ENCODE measurements at places on chromosomes 3 and 15.

DNA sequence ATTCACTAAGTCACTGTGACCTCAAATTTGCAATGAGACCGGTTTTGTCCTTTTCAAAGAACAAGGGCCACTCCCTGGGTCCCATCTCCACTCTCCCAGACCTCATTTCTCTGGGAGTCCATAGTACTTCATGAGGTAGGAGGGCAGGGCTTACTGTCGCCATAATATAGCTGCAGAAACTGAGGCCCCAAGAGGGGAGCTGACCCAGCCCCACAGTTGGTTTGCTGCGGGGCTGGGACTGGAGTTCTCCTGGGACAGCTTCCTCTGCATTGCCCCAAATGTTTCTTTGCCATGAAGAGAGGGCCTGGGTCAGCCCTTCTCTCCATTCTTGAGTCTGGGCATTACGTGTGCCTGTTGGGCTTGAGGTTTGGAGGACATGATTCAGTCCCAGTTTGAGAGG lies 60.1 kb downstream of the ITGA11 start:
- no peak for DNase-seq

DNA sequence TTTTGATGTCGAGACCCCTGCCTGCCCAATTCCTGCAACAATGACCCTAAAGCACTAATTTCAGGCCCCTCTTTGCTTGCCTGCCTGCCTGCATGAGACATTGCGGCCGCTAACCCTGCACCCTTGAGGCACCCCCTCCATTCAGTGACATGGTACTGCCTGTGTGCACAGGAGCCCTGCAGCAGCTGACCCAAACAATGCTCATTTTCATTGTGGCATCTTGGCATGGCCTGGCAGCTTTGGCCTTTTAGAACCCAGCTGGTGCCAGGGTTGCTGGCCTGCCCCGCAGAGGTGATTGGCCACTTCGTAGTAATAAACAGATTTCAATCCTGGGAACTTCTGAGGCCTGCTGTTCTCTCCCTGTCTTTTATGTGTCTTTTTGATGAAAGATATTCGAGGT lies 33.8 kb downstream of the SLCO3A1 start:
- DNase-seq = no peak

DNA sequence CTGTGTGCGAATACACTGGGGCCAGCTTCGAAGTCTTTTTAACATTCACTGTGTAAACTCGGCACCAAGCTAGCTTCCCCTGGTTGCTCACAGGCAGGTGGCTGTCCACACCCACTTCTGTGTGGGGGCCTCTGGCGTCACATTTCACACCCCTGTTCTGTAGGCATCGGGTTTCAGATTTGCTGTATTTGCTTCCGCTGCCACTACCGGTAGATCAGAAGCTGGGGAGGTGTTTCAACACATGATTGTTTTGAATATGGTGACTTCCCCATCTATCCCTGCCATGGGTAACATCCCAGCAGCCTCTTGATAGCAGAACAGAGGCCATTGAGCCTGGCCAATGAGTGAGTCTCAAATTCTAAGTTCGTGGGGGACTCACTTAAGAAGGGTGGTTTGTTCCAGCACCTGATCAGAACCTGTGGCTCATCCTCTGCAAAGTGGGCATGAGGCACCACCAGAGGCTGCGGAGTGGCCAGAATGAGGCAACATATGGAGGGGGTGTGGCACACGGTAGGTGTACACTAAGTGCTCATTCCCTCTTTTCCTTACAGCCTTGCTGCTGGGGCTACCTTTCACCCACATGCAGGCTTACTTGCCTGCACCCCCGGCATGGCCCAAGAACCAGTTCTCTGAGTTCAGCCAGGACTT lies 61.5 kb downstream of the IQSEC1 start:
- peak; percentile 77 for DNase-seq

DNA sequence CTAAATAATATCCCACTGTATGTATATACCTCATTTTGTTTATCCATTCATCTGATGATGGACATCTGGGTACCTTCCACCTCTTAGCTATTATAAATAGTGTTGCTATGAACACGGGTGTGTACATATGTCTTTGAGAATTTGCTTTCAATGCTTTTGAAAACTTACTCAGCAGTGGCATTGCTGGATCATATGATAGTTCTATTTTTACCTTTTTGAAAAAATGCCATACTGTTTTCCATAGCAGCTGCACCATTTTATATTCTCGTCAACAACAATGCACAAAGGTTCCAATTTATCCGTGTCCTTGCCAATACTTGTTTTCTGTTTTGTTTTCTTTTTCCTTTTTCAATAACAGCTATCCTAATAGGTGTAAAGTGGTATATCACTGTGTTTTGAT lies 77.1 kb downstream of the PEAK1 start:
- DNase-seq = no peak

DNA sequence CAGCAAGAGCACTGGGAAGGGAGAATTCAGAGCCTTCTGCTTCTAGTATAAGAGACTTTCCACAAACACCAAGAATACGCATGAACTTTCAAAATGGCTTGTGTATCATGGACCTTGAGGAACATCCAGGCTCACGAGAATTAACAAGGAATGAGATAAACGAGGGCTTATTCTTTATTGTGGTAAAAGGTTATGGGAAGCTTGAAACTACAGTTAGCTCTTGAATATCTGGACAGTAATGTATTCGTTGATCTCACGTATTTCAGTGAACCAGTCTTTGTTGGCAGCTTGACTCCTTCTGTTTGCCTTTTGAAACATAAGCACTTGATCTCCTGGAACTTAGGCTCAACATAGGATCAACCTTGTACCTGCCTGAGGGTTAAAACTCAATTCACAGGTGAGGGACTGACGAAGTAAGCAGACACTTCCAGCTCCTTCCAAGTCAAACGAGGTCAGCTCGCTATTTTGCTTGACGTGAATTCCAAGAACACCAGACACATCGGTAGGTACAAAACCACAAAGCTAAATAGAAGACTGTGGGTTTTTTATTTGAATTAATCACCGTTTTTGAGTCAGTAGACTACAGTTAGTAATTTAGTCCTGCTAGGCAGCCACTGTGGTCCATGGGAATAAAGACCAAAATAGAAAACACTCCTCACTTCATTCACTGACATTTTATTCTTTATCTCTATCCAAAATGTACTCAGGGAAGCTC lies 30.8 kb downstream of the GALNT15 start:
- DNase-seq = no peak

- DNase-seq = no peak
These were observed 262.7 kb upstream of the GADL1 start for GRCh38 chr3:31157047-31157694.

GRCh38 chr15:85580879-85581278 lies 200.5 kb downstream of the AKAP13 start:
- DNase-seq = peak; percentile 37

GRCh38 chr15:50107591-50108408 lies 11.2 kb downstream of the ATP8B4 start:
- no peak for DNase-seq

- DNase-seq = no peak
These were observed 294.8 kb downstream of the MCTP2 start for GRCh38 chr15:94526071-94526689.

DNA sequence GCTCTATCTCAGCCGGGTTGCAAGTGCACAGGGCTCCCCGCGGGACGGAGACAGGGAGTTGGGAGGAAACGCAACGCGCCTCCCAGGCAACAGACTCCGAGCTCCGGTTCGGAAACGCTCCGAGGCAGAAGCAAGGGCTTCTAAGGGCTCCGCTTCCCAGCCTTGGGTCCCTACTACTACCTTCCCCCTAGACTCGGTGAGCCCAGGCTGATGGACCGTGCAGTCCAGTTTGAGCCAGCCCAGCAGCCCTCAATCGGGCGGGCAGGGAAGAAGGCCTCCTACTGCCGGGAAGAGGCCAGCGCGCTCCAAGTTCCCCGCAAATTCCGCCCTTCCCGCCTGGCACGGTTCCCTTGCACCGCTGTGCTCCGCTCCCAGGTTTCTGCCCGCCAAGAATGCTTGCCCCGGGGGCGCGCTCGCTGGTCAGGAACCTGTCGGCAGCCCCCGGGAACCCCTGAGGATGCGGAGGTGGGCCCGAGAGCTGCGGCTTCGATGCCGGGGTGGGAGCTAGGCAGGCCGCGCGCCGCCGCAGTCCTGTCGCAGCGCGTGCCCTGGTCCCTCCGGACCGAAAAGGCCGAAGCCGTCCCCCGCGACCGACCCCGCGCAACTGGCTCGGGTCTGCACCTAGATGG lies 728 bp downstream of the TRANK1 start:
- peak; percentile 24 for DNase-seq

DNA sequence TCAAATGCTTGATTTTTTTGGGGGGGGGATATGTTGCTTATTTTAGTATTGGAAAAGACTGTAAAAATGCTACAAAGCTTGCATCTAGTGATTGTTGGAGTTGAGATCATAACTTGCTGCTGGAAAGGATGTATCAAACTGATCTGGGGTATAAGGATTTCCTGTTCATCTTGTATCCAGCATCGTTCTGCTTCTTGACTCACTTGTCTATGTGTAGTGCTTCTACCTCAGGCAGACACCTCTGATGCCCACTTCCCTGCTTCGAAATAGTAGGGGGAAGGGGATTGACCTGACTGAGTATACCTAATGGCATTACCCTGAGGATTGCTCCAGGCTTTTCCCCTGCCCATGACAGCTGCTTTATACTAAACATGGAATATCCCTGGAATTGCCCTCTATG lies 42.7 kb downstream of the STT3B start:
- no peak for DNase-seq

DNA sequence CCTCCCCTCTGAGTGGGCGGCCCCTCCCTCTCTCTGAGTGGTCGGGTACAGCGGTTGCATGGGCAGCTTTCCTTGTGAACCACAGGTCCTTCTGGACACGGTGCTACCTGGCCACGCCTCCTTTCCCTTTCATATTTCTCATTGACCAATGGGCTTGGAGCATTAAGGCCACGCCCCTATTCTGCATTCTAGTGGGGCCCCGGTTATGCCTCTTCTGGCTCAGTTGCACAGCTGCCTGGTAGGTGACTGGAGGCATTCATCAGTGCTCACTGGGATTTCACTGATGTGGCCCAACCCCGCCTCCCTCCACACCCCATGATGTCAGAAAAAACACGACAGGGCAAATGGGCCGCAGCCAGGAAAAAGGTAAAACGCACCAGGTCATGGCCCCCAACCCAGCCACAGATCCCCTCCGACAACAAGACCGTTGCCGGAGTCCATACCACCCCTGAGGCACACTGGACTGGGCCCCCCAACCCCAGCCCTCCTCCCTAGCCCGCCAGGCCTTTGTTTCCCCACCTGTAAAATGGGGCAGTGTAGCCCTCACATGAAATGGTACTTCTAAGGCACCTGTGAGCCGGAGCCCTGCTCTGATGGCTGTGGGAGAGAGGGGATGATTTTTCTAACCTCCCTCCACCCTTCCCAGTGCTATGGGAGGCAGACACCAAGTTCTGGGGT lies 26.3 kb downstream of the NGRN start:
- DNase-seq = no peak

- DNase-seq = peak; percentile 85
These were observed 632 bp upstream of the CRELD1 start for GRCh38 chr3:9932843-9933560.

DNA sequence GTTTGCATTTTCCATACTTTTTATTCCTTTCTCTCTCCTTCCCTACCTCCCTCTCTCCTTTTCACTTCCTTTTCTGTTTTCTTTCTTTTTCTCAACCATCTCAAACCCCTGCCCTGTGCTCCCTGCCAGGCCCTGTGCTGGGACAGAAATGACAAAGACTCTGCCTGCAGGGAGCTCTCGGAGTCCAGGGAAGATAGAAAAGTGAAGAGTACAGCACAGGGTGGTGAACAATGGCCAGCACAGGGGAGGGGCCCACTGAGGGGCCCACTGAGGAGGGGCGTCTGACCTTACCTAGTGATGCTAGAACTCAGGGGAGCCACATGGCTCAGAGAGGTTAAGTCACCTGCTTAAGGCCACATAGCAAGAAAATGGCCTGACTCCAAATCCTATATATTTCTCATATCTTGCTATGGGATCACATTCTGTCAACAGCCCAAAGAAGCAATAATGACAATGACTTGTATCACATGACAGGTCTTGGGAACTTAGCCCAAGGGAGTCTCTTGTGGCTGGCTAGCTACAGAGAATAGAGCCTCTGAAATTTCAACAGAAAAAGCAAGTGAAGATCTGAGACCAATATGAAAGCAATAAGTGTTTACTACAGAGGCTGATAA lies 44.3 kb upstream of the ATP2B2 start:
- no peak for DNase-seq

- DNase-seq = no peak
These were observed 27.6 kb upstream of the MYO1E start for GRCh38 chr15:59400103-59400813.

GRCh38 chr3:175233957-175234940 lies 375.1 kb downstream of the NAALADL2 start:
- DNase-seq = no peak

GRCh38 chr3:122004991-122005565 lies 17.0 kb downstream of the ILDR1 start:
- no peak for DNase-seq

GRCh38 chr15:52496776-52497470 lies 31.8 kb downstream of the MYO5A start:
- no peak for DNase-seq
